ENCODE measurements at places on chromosomes 6 and 20. TPM values are rescaled to one million over a fixed set of nuclear protein-coding genes. Genes with fewer than 3 reads are reported as not detected.

The WFDC2 gene
- polyA plus RNA-seq = not detected

The RRAGD gene
- polyA plus RNA-seq = 0.58 TPM

The TTBK1 gene
- polyA plus RNA-seq = 0.04 TPM

The KCNK5 gene
- polyA plus RNA-seq = 1.8 TPM

DNA sequence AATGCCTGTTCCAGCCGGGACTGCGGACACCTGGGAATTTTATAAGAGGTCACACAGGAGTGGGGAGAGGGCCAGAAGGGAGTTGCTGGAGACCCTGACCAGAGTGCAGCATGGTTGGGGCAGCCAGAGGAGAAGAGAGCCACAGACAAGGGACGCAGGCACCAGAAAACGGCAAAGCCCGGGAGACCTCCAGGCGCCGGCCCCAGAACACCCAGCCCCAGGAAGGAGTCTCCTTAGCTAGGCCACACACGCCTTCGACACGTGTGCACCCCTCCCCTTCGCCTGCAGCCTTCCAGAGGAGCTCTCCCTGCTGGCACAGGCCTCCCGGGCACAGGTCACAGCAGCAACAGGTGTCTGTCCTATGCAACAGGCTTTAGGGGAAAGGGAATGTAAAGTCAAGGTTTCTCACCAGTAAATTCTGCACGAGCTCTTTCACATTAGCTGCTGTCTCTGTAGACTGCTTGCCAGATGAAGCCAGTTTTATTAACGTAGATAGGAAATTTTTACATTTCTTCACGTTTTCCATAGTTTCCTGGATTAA, 57.0 kb downstream of the TAF4 start:
- DNase-seq = no peak

DNA sequence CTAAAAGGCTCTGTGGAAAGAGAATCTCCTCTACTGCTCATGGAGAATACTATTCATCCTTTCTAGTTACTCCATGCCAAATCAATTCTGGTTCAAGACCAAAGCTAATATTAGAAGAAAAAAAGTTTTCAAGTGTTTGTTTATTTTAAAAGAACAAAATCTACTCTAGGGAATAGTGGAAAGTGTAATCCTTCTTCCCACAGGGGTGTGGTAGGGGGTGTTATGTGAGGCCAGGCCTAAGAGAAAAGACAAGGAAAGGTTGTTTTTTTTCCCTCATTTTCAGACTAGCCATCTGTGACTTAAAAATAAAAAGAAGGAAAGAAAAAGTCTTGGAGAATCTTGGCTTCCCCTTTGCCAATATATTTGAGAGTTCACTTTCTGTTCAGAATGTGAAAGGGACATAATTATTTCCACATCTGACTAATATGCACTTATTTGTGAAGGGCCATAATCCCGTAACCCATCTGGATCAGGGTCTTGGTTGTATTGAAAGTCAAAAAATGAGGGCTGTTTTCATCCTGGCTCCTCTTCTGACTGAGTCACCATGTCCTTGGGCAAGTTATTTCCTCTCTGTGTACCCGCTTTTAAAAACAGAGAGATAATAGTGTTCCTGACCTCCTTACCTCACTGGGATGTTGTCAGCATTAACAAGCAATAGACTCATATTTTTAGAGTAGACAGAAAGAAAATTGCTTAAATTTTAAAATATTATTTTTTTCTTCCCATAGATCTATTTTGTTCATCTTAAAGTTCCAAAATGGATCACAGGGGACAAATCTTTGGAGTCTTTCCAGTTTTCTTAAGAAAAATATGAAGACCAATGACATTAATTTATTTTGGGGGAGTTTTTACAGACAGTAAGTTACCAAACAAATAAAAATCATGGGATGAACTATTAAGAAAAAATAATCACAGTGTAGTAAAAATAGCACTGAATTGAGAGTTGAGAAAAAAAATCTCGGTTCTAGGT, 233.7 kb downstream of the IBTK start:
- DNase-seq = no peak

DNA sequence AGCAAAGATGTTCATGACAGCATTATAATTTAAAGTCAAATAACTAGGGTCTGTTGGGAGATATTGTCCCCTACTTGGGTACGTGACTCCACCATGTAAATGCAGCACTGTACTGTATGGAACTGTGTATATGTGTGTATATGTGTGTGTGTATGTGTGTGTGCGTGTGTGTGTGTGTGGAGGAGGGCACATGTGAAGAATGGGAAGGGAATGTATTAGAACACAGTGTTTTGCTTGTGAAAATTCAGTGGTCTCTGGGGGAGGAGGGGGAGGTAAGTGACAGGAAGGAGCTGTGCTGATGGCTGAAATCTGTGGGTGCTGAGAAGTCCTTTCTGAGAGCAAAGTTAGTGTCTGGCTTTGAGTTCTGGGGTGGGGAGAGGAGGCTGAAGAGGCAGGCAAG, 23.9 kb upstream of the VEGFA start:
- DNase-seq = no peak

- DNase-seq = no peak
Measured at GRCh38 chr6:159788276-159788675, 1.1 kb downstream of the TCP1 start.

DNA sequence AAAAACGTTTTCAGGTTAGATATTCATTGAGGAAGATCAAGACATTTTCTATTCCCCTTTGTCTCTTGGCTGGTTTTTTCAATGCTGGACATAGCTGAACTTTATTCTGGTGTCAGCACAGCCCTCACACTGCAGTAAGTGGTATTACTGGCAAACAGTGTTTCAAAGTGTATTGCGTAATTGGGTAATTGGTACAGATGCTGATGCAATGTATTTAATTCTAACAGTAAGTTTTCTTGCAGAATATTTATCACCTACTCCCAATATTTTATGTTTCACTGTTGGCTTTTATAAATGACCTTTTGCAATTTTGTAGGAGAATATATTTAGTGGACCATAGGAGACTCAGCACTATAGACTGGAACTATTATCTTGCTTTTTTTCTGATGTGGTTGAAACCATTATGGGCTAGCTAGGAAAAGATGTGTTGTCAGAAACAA, 287.6 kb upstream of the SOX4 start:
- peak; percentile 8 for DNase-seq

- DNase-seq = no peak
Measured at GRCh38 chr20:4060856-4061695, 45.7 kb upstream of the RNF24 start.

DNA sequence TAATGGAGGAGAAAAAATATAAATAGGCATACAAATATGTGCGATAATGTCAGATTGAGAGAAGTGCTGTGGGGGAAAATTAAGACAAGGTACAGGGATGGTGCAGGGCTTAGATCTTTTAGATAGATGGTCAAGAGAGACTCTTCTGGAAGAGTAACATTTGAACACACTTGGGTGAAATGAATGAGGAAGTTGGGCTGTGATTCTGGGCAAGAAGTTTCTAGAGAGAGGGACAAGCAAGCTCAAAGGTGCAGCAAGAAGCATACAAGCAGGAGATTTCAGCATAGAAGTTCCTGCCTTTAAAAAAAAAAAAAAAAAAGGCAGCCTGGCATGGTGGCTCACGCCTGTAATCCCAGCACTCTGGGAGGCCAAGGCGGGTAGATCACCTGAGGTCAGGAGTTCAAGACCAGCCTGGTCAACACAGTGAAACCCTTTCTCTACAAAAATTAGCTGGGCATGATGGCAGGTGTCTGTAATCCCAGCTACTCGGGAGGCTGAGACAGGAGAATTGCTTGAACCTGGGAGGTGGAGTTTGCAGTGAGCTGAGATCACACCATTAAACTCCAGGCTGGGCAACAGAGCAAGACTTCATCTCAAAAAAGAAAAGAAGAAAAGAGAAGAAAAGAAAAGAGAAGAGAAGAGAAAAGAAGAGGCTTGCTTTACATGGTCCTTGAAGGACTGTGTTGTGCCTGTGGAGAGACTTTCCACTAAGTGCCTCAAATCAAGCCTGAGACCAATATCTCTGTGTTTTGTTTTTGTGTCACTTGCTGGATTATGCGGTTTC, 9.7 kb upstream of the CD83 start:
- no peak for DNase-seq
